Upper lobe of left lung (tissue), 6 donors: ENCODE measurements at places on chromosomes 5 and 9.

DNA sequence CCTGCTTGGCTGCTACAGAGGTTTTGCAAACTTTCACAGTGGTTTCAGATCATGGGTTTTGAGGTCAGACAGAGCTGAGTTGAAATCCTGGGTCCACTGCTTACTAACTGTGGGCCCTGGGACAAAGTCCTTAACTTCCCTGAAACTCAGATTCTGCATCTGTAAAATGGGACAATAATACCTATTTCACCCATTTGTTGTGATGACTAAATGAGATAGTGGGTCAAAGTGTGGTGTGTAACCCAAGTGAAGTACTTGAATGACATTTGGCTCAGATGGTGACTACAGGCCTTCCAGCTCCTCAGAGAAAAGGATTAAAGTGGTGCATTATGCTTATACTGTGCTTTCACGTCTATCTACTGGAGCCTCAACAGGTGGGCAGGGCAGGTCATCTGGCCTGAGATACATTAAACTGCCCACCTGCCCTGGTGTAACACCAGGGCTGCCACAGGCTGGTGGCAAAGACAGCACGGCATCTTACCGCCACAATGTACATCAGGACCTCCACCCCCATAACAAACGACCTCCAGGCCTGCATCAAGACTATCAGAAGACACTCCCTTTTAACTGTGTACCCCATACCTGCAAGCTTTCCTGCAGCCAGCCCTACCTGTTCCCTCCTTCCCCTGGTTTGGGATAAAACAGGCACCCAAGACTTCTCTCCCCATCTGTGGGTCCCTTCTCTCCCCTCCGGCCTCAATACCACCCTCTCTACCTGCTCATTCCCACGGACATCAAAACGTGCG, 846 bp upstream of the TRAF1 start:
- no peak for DNase-seq

- DNase-seq: peak; percentile 100
These were observed 19.1 kb downstream of the EXOSC2 start for GRCh38 chr9:130712564-130713285.

GRCh38 chr5:17042041-17042440, 106.0 kb upstream of the MYO10 start:
- no peak for DNase-seq

GRCh38 chr9:76456202-76456926, 2.6 kb upstream of the GCNT1 start:
- DNase-seq: no peak

GRCh38 chr5:156025656-156026055, 301.3 kb upstream of the SGCD start:
- no peak for DNase-seq

- DNase-seq: no peak
These were observed 158.4 kb downstream of the GABBR2 start for GRCh38 chr9:98550206-98550820.

GRCh38 chr5:83914662-83915418, 194.2 kb upstream of the HAPLN1 start:
- DNase-seq: no peak

DNA sequence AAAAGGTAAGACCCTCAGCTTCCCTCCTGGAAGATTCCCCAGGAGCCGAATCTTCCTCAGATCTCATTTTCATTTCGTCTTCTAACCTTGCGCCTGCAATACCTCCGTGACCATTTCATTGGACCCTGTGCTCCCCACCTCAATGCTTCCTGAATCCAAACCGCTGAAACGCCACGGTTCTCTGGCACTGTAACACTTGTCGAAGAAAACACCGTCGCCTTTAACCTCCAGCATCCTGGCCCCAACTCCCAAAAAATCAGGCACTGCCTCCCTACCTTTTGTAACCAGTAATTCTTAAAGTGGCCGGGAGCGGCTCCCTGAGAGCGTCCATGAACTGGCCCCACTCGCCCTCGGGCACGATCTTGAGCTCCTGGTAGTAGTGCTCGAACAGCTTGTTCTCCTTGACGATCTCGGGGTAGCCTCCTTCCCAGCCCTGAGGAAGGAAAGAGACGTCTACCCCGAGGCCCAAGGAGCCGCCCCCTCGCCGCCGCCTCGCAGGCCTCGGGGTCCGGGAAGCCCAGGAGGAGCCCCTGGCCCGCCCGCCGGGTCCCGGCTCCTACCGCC, 438 bp downstream of the NSUN2 start:
- DNase-seq: no peak

- no peak for DNase-seq
These were observed 404.4 kb downstream of the CYLC2 start for GRCh38 chr9:103399535-103399934.

DNA sequence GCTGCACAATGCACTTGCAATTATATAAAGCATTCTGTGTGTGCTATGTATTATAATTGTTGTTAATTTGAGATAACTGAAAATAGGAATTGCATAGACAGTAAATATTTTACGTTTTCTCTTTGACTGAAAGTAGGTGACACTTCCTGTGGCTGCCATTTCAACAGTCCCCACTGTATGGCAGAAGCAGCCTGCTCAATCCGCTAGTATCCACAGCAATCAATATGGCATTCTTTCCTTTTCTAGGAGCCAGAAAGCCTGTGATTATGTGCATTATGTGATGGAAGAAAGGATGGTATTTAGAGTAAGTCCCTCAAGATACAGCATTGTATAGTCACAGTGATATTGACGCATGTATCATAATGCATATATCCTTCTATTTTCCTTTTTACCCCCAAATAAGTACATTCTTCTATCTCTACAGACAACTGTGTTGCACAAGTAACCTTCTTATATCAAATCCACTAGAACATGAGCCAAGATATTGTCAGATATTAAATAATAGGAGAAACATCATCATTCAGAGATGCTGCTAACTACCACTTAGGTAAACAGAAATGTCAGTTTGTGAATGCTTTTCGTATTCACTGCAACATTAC, 59.7 kb downstream of the CARTPT start:
- no peak for DNase-seq

- no peak for DNase-seq
These were observed 18.0 kb upstream of the VLDLR start for GRCh38 chr9:2603621-2604020.

GRCh38 chr9:37053684-37054362, 19.8 kb upstream of the PAX5 start:
- no peak for DNase-seq

- no peak for DNase-seq
These were observed 191.6 kb downstream of the PLK2 start for GRCh38 chr5:58268268-58268667.

- DNase-seq: no peak
These were observed 500.7 kb downstream of the TLE4 start for GRCh38 chr9:80072451-80072850.

DNA sequence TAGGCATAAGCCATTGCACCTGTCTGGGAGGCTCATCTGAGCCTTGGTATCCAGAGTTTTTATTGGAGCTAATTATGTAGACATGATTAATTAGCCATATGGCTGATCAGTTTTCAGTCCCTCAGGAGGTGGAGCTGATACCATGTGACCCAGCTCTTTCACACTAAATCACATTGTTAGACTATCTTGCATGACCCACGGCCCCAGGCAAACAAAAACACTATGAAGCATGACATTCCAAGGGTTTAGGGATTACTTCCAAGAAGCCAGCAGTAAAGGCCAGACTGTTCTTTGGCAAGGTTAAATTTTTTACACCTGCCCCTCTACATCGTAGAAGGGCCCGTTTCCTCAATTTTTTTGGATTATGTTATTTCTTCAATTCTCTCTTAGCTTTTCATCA, 5.0 kb upstream of the C5orf24 start:
- DNase-seq: no peak

- no peak for DNase-seq
These were observed 4.3 kb downstream of the FYB1 start for GRCh38 chr5:39214912-39215709.

DNA sequence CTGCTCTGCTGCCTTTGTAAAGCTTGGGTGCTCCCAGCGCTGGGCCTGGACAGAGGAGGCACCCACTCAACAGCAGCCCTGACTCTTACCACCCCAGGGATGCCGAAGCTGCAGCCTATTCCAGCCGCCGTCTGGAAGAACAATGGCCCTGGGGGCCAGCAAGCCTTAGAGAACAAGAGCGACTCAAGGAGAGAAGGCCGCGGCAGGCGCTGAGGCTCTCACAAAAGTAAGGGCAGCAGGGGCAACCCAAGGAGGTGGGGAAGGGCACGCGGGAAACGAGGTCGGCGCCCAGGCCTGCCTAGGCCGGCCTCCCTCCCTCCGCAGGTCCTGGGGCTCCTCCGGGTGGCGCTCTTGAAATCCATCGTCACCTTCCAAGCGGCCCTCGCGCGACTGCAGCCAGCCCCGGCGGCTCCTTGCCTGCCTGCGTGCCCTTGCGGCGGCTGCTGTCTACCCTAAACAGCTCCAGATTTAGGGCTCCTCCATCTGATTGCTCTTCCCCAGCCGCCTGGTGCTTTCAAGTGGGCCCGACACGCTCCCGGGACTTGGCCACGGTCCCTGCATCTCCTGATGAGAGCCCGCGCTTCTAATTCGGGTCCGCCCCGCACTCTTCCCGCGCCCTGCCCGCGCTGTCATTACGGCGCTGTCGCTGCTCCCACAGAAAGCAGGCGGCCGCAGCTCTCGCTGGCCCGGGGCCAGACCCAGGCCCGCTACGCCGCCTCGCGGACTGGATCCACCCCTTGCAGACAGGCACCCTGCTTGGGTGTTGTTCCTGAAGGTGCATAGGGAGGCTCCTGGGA, 213.3 kb downstream of the SEMA6A start:
- DNase-seq: peak; percentile 31

- no peak for DNase-seq
These were observed 9.5 kb downstream of the LHFPL2 start for GRCh38 chr5:78638973-78639669.

- no peak for DNase-seq
These were observed 37.6 kb downstream of the MAST4 start for GRCh38 chr5:66633754-66634153.

GRCh38 chr5:73295447-73295846, 122.5 kb downstream of the TMEM174 start:
- no peak for DNase-seq

- no peak for DNase-seq
These were observed 22.2 kb downstream of the FBXL7 start for GRCh38 chr5:15522187-15522520.

DNA sequence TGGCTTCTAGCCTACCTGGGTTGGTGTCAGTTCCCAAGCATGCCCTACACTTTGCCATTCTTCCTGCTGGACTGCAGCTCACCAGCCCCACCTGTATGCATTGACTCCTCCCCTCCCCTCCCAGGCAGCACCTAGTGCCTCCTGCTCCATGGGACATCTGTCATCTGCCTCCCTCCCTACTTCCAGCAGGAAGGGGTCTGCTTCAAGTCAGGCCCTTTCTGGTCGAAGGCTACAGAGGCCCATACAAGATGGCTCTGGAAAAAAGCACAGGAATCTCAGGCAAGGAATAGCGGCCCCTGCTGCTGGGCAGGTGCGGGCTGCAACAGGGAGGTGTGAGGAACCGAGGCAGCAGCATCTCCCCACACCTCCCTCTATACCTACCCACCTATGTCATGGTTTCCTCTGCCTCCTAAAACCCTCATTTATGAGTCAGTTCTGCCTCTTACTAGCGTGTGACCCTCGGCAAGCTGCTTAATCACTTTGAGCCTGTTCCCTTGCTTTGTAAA, 19.7 kb downstream of the WWC1 start:
- DNase-seq: peak; percentile 53

- DNase-seq: no peak
These were observed 141.8 kb upstream of the GNA14 start for GRCh38 chr9:77789891-77790290.

GRCh38 chr9:129549139-129549538, 71.8 kb downstream of the C9orf50 start:
- DNase-seq: no peak

- no peak for DNase-seq
These were observed 265.8 kb downstream of the MED10 start for GRCh38 chr5:6112538-6112937.

DNA sequence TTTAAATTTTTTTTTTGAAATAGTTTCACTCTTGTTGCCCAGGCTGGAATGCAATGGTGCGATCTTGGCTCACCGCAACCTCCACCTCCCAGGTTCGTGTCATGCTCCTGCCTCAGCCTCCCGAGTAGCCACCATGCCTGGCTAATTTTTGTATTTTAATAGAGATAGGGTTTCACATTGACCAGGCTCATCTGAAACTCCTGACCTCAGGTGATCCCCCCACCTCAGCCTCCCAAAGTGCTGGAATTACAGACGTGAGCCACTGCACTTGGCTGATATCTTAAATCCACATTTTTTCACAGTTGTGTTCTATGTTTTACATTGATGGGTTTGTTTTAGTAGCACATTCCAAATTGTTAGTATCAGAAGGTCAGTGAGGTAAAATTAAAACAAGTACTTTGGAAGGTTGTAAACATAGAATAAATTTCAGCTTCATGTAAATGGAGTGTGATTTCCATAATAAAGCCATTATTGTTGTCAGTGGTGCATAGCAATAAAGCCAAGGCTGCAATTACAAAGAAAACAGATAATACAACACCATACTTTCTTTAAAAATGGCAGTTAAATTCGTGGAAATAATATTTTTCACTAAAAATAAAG, 287.2 kb downstream of the ARRDC3 start:
- DNase-seq: no peak

DNA sequence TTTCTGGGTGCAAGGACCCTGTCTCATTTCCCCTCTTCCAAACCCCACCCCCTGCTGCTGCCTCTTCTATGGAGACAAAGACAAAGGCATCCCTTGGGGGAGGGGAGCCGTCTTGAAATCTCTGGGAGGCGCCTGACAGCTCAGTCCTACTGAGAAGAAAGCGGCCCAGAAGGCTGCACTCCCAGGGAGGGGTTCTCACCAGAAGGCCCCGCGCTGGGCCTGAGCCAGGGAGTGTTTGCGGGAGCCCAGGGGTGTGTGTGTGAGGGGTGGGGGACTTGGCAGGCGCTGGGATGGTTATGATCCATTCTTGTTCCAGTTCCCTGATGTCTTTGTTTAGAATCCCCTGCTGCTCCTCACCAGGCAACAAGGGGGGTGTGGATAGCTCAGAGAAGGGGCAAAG, 45.7 kb upstream of the ALDH1B1 start:
- DNase-seq: peak; percentile 42

DNA sequence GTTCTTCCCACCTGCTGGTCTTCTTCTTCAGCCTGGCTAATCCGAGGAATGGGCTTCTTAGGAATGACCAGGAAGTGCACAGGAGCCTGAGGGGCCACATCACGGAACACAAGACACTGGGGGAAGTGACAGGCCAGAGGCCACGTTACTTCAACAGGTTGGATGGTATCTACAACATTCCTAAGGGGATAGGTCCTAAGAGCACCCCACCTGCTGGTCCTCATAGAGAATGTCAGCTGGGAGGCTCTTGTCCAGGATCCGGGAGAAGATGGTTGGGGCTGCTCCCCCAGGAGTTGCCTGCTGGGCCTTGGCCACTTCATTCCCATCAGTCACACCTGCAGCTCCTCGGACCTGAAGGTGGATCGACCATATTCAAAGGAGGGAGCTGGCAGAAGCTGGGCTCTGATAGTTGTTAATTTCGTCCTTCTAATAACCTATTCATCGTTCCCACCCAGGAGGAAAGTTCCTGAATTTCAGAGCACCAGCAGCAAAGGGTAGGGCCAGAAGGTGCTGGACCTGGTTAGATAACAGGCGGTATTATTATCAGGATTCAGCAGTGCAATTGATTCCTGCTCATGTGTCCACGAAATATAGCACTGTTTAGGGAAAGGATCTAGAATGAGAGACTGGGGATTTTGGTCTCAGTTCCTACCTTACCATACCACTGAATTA, 1.3 kb downstream of the HINT2 start:
- DNase-seq: no peak
